ENCODE measurements at places on chromosomes 12 and 14.

- DNase-seq = no peak
Measured at GRCh38 chr12:98750511-98750910, 105.4 kb downstream of the APAF1 start.

GRCh38 chr14:51957950-51958349 lies 31.4 kb upstream of the RTRAF start:
- DNase-seq = no peak

DNA sequence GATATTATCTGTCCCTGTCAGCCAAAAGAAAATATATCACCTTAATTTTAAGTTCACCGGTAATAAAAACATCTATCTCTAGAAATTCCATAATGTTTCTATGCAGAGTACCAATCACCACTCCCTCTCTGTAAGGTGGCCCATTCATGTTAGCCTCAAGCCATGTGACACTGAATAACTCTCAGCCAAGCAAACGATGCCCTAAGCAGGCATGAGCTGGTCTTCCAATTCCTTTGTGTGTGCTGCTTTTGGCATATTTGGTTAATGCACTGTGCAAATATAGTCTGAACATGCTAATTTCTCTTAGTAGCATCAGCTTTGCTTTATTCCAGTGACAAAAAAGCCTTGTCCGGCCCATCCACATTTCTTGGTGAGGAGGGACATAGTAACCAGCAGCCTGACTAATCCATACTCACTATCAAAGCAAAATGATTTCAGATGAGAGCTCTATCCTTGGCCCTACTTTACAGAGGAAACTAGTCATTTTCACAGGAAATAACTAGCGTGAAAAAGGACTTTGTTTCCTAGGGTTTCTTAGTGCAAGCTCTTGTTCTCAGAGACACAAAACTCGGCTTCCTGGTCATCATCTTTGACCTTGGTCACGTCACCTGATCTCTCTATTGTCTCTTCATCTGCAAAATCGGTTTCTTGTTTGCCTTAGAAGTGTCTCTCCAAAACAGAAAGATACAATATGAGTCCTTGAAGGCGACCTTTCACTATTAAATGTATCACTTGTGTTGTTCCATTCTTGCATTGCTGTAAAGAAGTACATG lies 59.2 kb upstream of the RTRAF start:
- no peak for DNase-seq

- DNase-seq = no peak
Measured at GRCh38 chr12:103401421-103401820, 94.3 kb downstream of the C12orf42 start.

GRCh38 chr12:58033831-58034230 lies 92.5 kb downstream of the ATP23 start:
- DNase-seq = no peak

DNA sequence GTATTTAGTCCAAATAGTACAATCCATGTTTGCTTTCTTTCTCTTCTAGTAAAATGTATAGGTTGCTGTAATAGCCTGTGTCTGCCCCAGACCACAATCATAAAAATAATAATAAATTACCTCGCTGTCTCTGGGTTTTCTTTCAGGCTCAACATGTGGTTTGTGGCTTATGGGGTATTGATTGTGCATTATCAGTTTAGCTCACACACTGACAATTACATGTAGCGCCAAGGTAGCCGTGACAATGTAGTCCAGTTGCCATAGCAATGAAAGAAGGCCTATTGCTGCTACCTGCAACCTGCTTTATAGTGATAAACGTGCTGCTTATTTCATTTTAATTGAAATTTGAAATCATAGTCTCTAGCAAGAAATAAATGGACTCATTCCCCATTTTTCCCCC lies 1009.8 kb downstream of the NRXN3 start:
- no peak for DNase-seq

DNA sequence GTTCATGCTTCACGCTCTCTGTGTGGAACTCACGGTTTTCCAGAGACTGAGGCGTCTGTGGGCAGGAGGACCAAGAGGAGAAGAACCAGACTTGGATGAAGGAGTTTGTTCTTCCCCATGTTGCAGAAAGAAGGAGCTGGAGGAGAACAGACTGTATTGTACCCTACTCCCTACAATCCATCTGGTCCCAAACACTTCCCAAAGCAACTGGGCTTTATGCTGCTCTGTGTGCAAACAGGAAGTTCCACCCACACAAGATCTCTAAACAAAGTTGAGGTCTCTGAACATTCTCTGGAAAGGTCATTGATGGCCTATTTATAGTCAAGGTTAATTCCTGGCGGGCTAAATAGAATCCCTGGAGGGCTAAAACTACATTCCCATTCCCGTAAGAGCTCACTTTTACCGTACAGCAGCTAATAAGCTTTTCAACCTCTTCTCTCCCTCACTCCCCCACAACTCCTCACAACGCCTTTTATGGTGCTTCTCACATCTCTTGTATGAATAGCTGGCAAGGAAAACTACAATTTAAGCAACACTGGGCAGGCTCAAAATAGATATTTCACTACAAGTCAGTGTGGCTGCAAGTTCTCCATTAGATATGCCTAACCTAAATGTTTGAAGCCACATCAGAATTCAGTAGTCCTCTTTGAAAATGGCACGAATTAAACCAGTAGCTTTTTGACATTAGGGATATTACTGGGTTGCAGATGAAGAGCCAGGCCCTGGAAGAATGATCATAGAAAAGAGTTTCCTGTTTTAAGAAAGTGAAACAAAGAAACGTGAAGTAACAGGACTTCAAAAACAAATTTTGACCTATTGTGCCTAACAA lies at the start of gene A2M:
Gene A2M, minus strand, starts transcription at position 189 of the 829 bp plus-strand sequence. Its CDS starts 70 bp downstream, at position 119.
- DNase-seq = no peak

- DNase-seq = no peak
Measured at GRCh38 chr14:57066887-57067513, 201.7 kb downstream of the EXOC5 start.

- peak; percentile 66 for DNase-seq
Measured at GRCh38 chr14:103500148-103500990, 22.3 kb downstream of the CKB start.
